ENCODE measurements at places on chromosomes 7 and 10. TPM values are rescaled to one million over a fixed set of nuclear protein-coding genes. Genes with fewer than 3 reads are reported as not detected.

DNA sequence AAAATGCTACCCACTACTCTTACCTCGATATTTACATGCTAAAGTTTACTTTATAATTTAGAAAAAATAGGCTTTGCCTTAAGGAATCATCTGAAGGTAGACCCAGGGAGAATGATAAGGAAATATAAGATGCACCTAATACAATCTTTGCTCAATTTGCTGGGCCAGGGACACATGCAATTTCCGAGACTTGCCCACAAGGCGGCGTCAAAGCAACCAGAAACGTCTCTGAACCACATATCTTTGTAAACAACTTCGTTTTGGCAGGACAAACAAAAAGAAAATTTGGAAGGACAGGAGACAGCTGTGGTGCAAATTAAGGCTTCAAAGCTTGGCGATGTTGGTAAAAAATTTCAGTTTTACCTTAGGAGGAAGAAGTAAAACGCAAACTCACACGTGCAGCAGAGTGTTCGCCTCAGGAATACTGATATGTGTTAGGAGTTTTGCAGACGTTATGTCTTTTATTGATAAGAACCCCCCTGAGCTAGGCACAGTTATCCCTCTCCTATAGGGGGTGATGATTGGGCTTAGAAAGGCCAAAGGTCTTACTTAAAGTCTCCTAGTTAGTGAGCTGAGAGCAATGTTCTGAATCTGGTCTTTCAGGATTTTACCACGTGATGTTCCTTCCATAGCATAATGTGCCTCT is 134.3 kb downstream of the PRKCQ start:
- DNase-seq, result peak; percentile 29

- DNase-seq, result no peak
Observed at GRCh38 chr10:34507217-34507616, 307.9 kb downstream of the PARD3 start.

DNA sequence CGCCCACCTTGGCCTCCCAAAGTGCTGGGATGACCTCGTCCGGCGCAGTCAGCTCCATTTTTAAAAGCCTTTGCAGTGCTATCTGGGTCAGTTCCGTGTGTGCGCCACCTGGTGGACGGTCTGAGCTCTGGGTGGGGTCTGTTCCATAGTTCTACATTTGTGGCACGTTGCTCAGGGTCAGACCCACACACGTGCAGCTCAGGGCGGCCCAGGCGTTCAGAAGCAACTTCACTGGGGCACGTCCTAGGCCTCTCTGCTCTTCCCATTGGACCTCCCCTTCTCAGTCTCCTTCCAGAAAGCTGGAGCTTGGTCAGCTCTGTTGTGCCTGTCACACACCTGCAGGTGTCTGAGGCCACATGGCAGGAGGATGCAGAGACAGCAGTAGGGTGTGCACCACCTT is 137.9 kb downstream of the DNAJB6 start:
- DNase-seq, result no peak

DNA sequence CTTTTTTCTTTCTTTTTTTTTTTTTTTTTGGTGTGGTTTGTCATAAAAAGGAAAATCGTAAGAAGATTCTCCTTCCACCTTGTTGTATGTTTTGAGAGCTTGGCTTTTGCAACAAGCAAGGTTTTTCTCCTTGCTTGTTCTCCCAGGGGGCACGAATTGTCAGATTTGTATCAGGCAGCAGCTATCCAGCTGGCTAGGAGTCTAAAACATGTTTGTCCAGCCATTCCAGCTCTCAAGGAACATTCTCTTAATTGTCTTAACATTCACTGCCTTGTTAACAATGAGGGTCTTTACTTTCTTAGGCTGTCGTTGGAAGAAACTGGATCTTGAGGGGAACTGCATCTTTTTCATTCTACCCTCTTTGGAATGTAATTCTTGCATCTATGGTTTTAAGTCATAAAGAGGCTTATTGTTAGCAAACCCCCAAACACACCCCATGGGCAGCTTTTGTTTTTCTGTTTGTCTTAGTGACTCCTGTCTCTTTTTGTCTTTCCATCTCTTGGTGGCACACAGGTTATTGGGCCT is 14.6 kb downstream of the SHTN1 start:
- DNase-seq, result no peak

DNA sequence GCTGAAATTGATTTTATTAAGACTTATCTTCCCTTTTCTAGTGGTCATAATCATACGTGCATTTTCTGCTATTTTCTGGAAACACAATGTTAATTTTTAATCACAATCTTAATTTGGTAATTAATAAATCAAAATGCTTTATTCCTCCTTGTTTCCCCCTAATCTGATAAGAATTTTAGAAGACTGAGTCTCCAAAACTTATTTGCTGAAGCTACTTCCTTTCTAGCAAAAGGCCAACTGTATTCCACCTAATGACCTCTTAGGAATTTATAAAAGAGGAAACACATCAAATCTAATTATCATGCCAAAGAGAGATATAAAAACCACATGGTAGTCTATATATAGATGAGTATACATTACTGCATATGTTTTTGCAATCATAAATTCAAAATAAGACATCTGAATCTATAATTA is 140.6 kb downstream of the GNAI1 start:
- DNase-seq, result no peak

DNA sequence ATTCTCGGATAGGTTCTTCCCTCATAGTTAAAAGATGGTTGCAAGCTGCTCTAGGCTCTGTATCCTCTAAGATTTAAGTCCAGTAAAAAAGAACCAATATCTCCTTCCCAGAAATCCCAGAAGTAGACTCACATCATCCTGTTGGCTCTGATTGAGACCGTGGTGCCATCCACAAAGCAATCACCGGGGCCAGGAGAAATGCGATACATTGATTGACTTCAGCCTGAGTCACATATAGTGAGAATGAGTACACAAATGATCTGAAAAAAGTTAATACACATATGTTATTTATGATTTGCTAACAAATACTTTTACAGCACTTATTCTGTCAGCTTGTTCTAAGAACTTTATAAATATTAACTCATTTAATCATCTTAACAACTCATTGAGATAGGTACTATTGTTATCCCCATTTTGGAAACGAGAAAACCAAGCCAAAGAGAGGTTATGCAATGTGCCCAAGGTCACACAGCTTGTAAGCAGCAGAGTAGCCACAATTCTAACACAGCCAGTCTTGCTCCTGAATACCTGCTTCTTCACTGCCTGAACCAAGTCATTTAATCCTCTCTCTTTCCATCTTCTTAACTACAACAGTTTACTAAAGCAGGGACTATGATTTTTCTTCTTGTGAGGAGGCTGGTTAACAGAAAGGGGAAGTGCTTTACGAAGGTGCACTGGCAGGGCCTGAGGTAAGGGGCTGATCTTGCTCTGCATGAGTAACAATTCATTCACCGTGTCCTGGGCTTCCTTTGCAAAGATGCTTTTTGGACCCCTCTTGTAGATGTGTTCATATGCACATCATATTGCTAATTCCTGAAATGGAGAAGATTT is 177.0 kb downstream of the REEP3 start:
- DNase-seq, result no peak

GRCh38 chr7:85927226-85927625 is 716.5 kb upstream of the GRM3 start:
- DNase-seq, result no peak

The SFRP4 gene
- not detected for total RNA-seq

The TACC2 gene
- not detected for total RNA-seq
